M059J (cell line): ENCODE measurements at places on chromosomes 3 and 15. TPM values are rescaled to one million over a fixed set of nuclear protein-coding genes. Genes with fewer than 3 reads are reported as not detected.

GALNT15 gene
- total RNA-seq, result 2.1 and 7.0 TPM in 2 replicates

SLC4A7 gene
- 31.4 and 50.1 TPM in 2 replicates for total RNA-seq

GRCh38 chr3:166488977-166489672, 651.9 kb upstream of the BCHE start:
- no peak for DNase-seq

DNA sequence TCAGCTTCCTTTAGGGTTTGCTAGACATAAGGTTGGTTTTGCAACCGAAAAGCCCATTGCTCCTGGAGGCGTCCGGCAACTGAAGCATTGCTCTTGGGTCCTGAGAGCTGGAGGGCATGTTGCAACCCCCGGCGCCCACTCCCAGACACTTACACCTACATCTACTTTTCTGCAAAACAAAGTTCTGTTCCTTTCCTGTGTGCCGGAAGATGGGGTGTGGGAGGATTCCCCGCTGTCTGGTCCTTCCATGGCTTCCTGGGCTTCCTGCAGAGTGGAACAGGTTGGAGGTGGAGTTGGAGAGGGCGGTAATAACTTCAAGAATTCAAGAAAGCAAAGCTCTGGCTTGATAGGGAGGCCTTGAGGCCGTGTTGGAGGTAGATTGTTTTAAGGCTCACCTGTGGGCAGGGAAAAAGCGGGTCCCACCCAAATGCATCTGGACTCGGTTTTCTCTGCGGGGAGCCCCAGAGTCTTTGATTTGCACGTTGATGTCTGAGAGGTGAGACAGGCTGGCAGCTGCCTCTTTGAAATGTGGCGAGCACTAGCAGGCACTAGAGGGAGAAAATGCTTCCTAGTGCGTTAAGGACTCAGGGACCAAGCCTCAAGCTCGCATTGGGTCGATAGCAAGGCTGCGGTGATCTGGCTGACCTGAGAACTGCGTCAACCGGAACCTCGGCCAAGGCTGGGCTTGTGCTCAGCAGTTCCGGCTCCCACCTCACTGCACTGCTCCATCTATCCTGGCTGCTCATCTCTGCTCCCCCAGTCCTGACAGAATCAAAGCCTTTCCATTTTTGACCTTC, 39.5 kb downstream of the NR2F2 start:
- no peak for DNase-seq

GRCh38 chr15:63312286-63312685, 34.9 kb downstream of the APH1B start:
- no peak for DNase-seq

DNA sequence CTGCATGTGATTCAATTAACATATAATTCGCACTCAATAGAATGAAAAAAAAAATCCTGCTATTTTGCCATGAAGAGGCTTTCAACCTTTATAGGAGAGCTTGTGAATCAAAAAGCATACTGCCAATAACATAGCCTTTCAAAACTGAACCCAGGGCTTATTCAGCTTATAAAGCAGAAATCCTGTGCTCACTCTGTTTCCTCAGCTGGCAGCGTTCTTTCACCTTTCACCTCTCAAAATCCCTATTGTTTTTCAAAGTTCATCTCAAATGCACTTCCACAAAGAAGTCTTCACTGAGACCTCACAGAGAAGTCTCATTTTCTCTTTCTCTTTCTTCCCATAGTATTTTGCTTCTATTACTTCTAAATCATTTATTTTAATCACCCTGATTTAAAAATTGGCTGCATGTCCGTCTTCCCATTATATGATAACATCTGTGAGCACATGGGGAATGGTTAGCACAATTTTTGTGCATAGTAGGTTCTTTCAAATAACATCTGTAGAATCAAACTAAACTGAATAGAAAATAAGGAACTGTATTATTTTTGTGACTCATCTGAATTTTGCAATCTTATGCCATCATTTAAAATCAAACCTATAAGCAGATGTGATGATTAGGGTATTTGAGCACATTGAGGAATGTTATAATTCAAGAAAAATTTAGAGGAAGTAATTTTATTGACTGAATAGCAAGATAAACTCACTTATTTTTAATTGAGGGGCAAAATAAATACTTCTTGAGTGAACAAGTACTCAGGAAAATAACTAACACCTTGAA, 373.4 kb downstream of the NLGN1 start:
- DNase-seq, result no peak

DNA sequence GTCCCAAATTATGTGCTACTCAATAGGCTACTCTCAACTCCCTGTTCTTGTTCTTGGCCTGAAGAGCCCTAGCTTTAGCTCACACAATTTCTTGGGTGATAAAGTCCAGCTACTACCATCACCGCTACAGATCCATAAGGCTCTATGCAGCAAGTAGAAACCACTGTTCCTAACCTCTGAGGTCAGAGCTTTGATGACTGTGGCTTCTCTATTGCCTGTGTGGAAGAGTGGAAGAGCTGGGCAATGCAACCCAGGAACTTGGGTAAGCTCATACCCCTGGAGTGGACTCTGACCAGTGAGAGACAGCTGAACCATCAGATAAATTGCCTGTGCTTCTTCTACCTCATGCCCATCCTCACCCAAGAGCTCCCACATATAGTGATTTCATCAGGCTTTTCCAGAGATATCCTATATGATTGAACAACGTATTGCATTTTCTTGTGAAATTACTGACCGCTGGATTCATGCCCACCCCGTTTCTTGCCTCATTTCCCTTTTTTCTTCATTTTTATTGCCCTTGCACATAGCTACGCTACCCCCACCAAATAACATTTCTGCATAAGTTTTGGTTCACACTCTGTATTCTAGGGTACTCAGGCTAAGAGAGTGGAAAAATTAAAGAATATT, 172.3 kb upstream of the MBNL1 start:
- DNase-seq, result no peak

- DNase-seq, result no peak
These were observed 1.1 kb downstream of the CCR4 start for GRCh38 chr3:32952369-32953077.

DNA sequence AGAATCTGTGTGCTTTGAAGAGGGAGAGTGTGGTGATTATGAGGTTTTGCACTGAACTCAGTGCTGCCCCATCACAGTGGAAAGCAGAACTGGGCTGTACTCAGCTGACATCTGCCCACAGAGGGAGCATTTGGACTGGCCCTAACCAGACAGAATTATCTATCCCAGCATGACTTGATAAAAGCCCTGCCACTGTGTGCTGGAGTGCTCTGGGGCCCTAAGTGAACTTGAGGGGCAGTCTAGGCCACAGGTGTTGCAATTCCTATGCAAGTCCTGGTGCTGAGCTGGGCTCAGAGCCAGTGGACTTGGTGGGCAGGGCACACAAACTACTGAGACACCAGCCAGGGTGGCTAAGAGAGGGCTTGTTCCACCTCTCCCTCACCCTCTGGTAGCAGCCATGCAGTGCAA, 269.2 kb upstream of the CTNNB1 start:
- DNase-seq, result no peak

GRCh38 chr3:124741027-124741426, 10.8 kb downstream of the UMPS start:
- DNase-seq, result no peak

GRCh38 chr15:74817370-74817737, 4.7 kb downstream of the LMAN1L start:
- DNase-seq, result peak; percentile 79

DNA sequence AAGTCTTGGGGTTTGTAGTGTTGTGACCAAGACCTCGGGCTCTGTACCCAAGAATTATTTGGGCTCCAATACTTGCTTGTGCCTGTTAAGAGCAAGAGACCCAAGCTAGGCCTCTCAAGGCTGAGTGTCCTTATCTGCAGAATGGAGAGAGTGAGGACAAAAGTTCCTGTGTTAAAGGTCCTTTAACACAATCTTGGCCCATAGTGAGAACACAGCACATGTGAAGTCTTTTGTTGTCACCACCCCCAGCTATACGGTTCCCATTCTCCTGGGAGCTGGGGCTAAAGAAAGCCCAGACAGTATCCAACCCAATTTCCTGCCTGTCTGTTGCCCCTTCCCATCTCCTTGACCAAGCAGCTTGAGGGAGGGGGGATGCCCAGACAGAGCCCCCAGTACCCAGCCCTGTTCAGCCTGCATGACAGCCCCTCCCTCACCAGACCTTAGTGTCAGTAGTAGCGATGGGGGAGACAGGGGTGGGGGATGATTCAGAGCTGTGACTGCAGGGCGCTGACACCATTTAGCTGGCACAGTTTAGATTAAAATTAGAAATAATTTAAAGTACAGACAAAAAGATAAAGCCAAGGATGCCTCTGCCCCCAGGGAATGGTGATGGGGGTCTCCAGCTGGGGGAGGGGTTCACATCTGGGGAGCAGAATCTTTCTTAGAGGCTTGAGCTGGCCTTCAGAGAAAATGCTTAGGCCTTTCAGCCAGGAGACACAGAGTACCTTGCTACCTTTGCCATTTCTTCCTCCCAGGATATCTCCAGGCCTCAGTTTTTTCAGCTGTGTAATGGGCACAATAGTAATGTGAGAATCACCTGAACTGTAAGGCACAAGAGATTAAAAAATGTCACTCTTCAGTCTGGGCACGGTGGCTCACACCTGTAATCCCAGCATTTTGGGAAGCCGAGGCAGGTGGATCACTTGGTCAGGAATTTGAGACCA, 2.7 kb downstream of the PRKCD start:
- peak; percentile 22 for DNase-seq

GRCh38 chr3:155778462-155778861, 27.6 kb downstream of the C3orf33 start:
- peak; percentile 24 for DNase-seq

GRCh38 chr3:30342318-30343060, 263.9 kb upstream of the TGFBR2 start:
- peak; percentile 96 for DNase-seq
